Heart right ventricle (tissue), 16 donors: ENCODE measurements at places on chromosomes 11 and 22. TPM values are rescaled to one million over a fixed set of nuclear protein-coding genes. Genes with fewer than 3 reads are reported as not detected.

SAA4 gene
- total RNA-seq = not detected

LRRN4CL gene
- 2.5 TPM for total RNA-seq

ZNRD2 gene
- 23.9 TPM for total RNA-seq

RFPL2 gene
- total RNA-seq = not detected

KCNK4 gene
- not detected for total RNA-seq

WBP2NL gene
- total RNA-seq = 0.18 TPM

DNA sequence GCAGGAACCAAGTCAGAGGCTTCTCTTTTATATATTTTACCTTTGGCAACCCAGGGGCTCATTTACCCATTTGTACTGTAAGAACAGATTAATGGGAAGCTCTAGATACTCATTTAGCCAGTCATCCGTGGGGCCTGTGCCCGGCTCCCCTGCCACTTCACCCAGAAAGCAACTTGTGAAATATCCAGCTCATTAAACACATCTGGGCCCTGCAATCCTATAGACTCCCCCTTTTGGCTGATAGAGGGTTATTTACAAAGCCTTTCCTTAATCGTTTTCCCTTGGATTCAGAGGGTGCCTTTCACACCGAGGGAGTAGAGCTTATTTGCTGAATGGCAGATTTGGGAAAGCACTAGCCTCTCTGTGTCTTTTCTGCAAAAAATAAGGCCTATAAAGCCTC is 118.7 kb upstream of the SORL1-AS1 start:
- no peaks in the 10 kb centered on the region for H3K27me3 ChIP-seq
- H3K36me3 ChIP-seq = no peaks in the 10 kb centered on the region
- H3K4me3 ChIP-seq = no peak overlapping the region
- no peak for DNase-seq
- H3K27ac ChIP-seq = no peak overlapping the region
- H3K4me1 ChIP-seq = peaks cover 19% of the 10 kb centered on the region

DNA sequence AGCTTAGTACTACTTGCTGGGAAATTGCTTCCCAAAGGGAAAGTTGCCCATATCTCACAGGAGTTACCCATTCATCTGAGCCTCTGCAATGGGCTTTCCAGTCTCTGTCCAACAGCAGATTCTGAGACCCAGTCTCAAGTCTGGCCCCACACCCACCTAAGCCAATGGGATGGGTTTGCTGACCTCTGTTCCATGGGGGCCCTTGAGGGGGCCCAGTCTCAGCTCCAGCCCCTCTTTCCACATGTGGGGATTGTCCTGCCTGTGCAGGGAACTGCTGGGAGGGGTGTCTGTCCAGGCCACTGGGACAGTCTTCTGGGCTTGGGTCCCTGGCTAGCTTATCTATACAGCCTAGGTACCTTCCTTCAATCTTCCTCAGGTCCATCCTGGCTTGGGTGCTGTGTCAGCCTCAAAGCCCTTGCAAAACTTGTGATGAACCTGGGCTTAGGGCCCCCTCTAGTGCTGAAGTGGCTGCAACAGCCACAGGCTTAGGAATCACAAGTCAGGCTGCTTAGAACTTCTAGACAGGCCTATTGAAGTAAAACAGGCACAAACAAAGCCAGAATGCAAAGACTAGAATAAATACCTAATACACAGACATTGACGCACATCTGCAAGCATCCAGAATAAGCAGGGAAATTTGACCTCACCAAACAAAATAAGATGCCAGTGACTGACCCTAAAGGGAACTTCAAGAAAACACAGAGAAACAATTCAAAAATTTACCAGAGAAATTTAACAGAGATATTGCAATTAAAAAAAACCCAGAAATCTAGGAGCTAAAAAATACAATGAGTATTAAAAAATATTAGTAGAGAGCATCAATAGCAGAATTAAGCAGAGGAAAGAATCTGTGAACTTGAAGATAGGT is 11.7 kb upstream of the PATL1 start:
- H3K4me1 ChIP-seq = no peaks in the 10 kb centered on the region
- DNase-seq = peak; percentile 28
- no peaks in the 10 kb centered on the region for H3K36me3 ChIP-seq
- H3K27ac ChIP-seq = no peak overlapping the region
- H3K27me3 ChIP-seq = peaks cover 7% of the 10 kb centered on the region
